Ovary (tissue), 10 donors: ENCODE measurements at places on chromosomes 2 and 18. TPM values are rescaled to one million over a fixed set of nuclear protein-coding genes. Genes with fewer than 3 reads are reported as not detected.
A peak's percentile ranks its signal among the peaks of the same experiment; 100 is the strongest.

- no peaks in the 10 kb centered on the region for H3K36me3 ChIP-seq
- H3K27me3 ChIP-seq: no peaks in the 10 kb centered on the region
- H3K4me1 ChIP-seq: peaks cover 1% of the 10 kb centered on the region
Observed at GRCh38 chr2:203586696-203587095, 51.6 kb upstream of the RAPH1 start.

- H3K4me3 ChIP-seq: no peak overlapping the region
- H3K27me3 ChIP-seq: no peaks in the 10 kb centered on the region
Observed at GRCh38 chr2:85774126-85774978, 20.6 kb downstream of the ATOH8 start.

- no peak for DNase-seq
- H3K4me3 ChIP-seq: no peak overlapping the region
- H3K36me3 ChIP-seq: no peaks in the 10 kb centered on the region
- H3K27ac ChIP-seq: no peak overlapping the region
- H3K27me3 ChIP-seq: no peaks in the 10 kb centered on the region
Observed at GRCh38 chr2:46342566-46343315, 45.5 kb downstream of the EPAS1 start.

DNA sequence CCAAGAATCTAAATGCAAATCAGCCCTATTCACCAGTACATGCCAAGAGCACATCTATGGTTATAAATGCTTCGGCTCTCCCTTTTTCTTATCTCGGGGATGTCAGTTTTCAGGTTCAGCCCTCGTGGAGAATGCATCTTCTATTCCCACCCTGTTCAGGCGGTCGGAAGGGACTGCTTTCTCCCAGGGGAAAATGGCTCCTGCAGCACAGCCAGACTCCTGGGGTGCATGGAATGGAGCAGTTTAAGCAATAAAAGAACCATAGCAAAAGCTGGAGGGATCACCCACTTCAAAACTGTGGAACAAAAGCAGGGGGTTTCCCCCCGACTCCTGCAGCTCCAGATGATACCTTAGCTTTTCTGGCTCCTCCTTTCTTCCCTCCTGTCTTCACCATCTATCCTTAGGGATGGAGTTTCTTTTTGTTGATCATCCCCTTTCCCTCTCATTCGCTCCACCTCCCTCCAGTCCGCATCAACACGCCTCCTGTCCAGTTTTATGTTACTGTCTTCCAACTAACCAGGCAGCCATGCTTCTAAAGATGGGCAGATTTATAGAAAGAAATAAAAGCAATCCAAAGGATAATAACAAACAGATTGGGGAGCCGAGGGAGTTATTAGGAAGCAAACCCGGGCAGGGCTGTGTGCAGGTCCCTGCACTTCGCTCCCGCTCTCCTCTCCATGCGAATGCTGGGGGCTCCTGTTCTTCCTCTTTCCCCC lies 356.2 kb upstream of the SMIM21 start:
- H3K4me3 ChIP-seq: no peak overlapping the region
- H3K27ac ChIP-seq: no peak overlapping the region
- no peaks in the 10 kb centered on the region for H3K36me3 ChIP-seq
- no peaks in the 10 kb centered on the region for H3K4me1 ChIP-seq
- no peaks in the 10 kb centered on the region for H3K27me3 ChIP-seq

DNA sequence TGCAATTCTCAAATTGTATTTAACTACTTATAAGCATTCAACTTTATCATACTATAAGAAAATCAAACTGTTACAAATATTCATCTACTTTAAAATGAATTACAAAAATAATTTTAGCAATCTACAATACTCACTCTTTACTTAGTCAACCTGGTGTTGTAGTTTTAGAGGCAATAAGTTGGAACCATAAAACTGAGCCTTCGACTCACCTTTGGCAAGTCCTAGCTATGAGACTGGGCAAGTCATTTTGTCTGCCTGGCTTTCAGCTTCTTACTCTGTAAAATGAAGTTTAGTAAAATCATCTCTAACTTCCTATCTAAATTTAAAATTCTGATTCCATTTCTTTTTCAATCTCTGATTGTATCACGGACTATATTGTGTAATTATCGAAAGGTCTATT lies 161.0 kb downstream of the LAMA3 start:
- H3K4me1 ChIP-seq: no peaks in the 10 kb centered on the region
- H3K27ac ChIP-seq: no peak overlapping the region
- no peak overlapping the region for H3K4me3 ChIP-seq
- no peaks in the 10 kb centered on the region for H3K27me3 ChIP-seq
- H3K36me3 ChIP-seq: no peaks in the 10 kb centered on the region

DNA sequence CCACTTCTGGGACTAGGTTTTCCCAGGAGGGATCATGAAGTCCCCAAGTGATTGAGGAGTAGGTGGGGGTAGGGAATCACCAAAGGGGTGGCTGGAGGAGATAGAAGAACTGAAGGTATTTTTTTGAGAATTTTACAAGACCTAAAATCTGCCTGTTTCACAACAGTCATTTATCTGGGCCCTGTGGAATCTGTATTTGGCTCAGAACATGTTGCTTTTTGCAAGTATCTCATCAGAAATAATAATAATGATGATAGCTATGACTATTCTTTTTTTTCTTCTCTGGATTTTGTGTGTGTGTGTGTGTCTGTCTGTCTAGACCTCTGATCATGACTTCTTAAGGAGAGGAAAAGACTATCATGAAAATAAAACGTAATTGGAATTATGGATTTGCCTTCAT lies 13.9 kb downstream of the STON1 start:
- H3K36me3 ChIP-seq: no peaks in the 10 kb centered on the region
- no peak for DNase-seq
- H3K27ac ChIP-seq: no peak overlapping the region
- H3K4me3 ChIP-seq: no peak overlapping the region

DNA sequence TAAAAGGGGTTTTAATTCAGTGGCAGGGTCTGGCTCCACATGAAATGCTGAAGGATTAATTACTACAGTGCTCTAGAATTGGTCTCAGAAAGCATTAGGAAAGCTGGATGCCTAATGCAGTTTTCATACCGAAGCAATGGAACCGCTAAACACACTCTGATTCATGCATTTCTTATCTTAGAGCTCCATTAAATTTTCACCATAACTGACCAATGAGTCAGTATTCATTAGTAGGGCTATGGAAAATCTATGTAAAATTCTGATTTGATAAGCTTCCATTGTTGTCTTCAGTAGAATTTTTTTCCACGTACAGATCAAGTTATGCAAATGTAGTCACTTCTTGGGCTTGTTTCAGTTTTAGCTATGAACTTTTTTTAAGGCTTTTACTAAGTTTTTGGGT lies 359.9 kb downstream of the ARHGAP15 start:
- no peaks in the 10 kb centered on the region for H3K36me3 ChIP-seq
- no peak for DNase-seq
- no peak overlapping the region for H3K27ac ChIP-seq
- no peaks in the 10 kb centered on the region for H3K4me1 ChIP-seq

GRCh38 chr18:28766027-28766426 lies 589.1 kb upstream of the CDH2 start:
- H3K27ac ChIP-seq: no peak overlapping the region
- no peak for DNase-seq
- H3K36me3 ChIP-seq: no peaks in the 10 kb centered on the region

- H3K27ac ChIP-seq: no peak overlapping the region
- no peaks in the 10 kb centered on the region for H3K4me1 ChIP-seq
- H3K36me3 ChIP-seq: no peaks in the 10 kb centered on the region
- H3K4me3 ChIP-seq: no peak overlapping the region
- no peaks in the 10 kb centered on the region for H3K27me3 ChIP-seq
Observed at GRCh38 chr2:17847236-17847635, 31.0 kb downstream of the MSGN1 start.

DNA sequence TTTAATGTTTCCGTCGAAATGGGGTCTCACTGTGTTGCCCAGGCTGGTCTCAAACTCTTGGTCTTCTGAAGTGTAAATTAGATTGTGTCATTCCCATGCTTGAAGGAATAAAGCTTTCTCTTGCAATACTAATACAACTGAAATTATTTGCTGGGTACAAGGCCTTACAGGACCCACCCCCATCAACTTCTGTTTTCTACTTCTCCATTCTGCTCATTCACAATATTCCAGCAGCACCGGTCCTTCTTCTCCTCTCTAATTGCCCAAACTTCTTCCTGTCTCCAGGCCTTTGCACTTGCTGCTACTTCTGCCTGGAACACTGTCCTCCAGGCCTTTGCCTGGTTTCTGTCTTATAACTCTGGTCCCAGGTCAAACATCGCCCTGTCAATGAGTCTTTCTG lies 73.8 kb downstream of the APOB start:
- peaks cover 1% of the 10 kb centered on the region for H3K4me1 ChIP-seq
- H3K4me3 ChIP-seq: no peak overlapping the region
- no peaks in the 10 kb centered on the region for H3K36me3 ChIP-seq
- no peak overlapping the region for H3K27ac ChIP-seq

- no peaks in the 10 kb centered on the region for H3K36me3 ChIP-seq
- no peaks in the 10 kb centered on the region for H3K27me3 ChIP-seq
- no peak overlapping the region for H3K4me3 ChIP-seq
- H3K27ac ChIP-seq: peak overlapping the region; percentile 85
- peaks cover 19% of the 10 kb centered on the region for H3K4me1 ChIP-seq
Observed at GRCh38 chr18:63162271-63163014, 157.1 kb downstream of the BCL2 start.

GRCh38 chr2:18763338-18763737 lies 174.0 kb upstream of the NT5C1B start:
- H3K36me3 ChIP-seq: no peaks in the 10 kb centered on the region
- H3K27ac ChIP-seq: no peak overlapping the region
- H3K27me3 ChIP-seq: no peaks in the 10 kb centered on the region
- no peak for DNase-seq

DNA sequence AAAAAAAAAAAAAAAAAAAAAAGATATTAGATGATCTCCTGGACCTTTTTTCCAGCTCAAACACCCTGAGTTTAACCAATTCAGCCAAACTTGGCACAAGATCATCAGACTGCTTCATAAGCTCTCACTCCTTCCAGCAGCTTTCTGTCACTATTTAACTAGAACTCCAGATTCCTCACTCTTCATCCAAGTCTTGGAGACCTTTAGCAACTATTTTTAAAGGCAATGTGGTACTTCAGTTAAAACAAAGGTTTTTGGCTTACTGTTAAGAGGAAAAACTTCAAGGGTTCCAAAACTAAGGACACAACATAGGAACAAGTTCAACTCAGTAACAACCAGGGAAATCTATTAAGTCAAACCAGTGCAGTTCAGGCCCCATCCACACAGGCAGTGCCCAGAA lies 23.2 kb downstream of the LAMA1 start:
- H3K36me3 ChIP-seq: no peaks in the 10 kb centered on the region
- DNase-seq: no peak
- H3K27me3 ChIP-seq: no peaks in the 10 kb centered on the region
- H3K27ac ChIP-seq: no peak overlapping the region
- H3K4me3 ChIP-seq: no peak overlapping the region

GRCh38 chr2:11810237-11810977 lies 64.0 kb downstream of the LPIN1 start:
- H3K4me3 ChIP-seq: no peak overlapping the region
- no peaks in the 10 kb centered on the region for H3K27me3 ChIP-seq
- no peak overlapping the region for H3K27ac ChIP-seq
- H3K4me1 ChIP-seq: no peaks in the 10 kb centered on the region
- H3K36me3 ChIP-seq: no peaks in the 10 kb centered on the region
- DNase-seq: no peak

DNA sequence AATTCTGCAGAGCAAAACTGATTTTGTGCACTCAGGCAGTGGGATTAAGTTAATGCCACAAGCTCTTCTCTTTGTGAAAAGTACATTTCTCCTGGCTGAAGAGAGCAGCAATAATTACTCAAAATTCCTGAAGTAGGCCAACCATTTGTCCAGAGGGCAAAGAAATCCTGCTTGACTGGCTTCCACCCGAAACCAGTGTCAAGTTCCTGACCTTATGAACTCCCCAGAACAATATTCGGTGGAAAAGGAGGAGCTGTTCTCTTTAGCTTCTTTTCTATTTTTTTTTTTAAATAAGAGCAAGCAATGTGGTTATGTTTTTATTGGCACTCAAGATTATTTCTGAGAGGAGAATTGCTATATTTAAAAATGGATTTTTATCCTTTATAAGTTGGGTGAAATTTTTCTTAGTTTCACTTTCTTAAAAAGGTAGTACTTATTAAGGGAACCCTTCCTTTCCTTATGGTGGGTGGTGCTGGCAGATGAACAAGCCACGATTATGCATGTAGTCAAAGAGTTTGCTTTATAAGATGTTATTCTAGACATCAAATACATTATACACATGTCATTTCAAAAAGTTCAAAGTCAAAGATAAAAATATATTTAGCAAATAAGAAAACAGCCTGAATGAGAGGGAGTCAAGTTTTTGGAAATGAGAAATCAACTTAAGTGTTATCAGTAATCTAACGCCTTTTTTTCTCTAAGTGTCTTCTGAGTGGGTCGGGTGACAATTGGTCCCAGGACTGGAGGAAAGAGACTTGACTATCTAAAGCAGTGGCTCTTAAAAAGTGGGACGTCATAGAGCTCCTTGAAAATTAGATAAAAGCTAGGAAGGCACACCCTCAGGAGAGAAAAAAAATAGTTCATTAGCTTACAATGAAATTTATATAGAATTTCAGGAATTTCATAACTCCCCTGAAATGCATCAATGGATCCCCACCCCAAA lies 194.5 kb downstream of the IKZF2 start:
- H3K36me3 ChIP-seq: no peaks in the 10 kb centered on the region
- H3K4me1 ChIP-seq: no peaks in the 10 kb centered on the region
- DNase-seq: no peak
- H3K27ac ChIP-seq: no peak overlapping the region

Gene MYO7B
- 0.23 TPM for total RNA-seq

DNA sequence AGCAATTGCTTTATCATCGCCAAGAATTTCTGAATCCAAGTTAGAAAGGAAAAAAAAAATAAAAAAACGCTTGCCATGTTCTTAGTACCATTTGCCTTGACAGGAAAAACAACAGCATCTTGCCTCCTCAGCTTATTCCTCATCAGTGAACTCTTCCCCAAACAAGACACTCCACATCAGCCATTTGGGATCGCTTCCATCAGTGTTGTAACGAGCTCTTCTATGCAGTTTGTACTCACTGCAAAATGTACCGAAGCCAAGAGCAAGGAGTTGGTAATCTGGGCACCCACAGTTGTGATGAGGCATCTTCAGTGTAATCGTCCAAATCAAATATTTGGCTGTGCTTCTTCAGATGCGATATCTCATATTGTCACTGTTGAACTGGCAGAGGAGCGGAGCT lies 503.7 kb downstream of the TMEM182 start:
- no peak overlapping the region for H3K27ac ChIP-seq
- H3K36me3 ChIP-seq: no peaks in the 10 kb centered on the region
- DNase-seq: no peak
- no peak overlapping the region for H3K4me3 ChIP-seq
